Vagina (tissue), 2 donors: ENCODE measurements at places on chromosomes 2 and 18.

DNA sequence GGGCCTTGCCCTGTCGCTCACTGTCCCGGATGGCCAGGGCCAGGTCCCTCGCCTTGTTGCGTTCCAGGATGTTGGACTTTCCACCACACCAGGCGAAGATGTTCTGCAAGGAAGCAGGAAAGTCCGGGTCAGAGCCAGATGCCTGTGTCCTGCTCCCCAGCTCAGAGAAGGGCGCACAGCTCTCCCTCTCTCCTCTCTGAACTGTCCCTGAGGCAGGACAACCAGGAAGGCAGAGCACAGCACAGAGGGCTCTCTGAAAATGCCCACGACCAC is 11.0 kb downstream of the CAPG start:
- H3K27ac ChIP-seq = no peak overlapping the region
- H3K4me3 ChIP-seq = no peak overlapping the region

GRCh38 chr2:156445296-156446220 is 9.4 kb downstream of the GPD2 start:
- DNase-seq = no peak
- peaks cover 5% of the 10 kb centered on the region for H3K4me1 ChIP-seq
- no peak overlapping the region for H3K4me3 ChIP-seq
- no peaks in the 10 kb centered on the region for H3K27me3 ChIP-seq
- no peak overlapping the region for H3K27ac ChIP-seq

DNA sequence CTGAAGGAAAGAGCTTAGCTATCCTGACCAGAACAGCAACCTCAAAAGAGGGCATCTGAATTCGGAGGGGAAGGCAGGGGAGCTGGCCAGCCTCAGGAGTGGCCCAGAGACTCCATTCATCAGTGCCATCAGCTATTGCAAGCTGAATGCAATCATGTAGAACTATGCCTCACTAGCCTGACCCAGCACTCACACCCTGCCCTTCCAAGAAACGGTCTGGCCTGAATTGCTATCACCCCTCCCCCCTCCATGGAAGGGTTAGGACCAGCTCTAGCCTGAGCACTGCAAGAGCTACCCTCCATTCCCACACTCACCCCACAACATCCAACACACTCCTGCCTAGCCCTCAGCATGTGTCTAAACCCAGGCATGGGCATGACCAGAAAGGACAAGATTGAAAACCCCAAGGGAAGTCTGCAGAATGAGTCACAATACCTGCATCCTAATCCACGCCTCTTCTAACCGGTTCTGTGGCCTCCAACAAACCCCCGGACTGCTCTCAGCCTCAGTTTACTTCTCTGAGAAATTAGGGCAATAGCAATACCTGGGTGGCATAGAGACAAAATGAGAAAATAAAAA is 120.3 kb downstream of the BCL11A start:
- no peaks in the 10 kb centered on the region for H3K27me3 ChIP-seq
- no peak overlapping the region for H3K4me3 ChIP-seq
- H3K27ac ChIP-seq = no peak overlapping the region
- DNase-seq = no peak

GRCh38 chr2:103667335-103667884 is 905.6 kb downstream of the TMEM182 start:
- H3K4me1 ChIP-seq = no peaks in the 10 kb centered on the region
- no peak for DNase-seq
- H3K27me3 ChIP-seq = no peaks in the 10 kb centered on the region
- H3K27ac ChIP-seq = no peak overlapping the region
- no peak overlapping the region for H3K4me3 ChIP-seq

- peak overlapping the region; percentile 87 for H3K27ac ChIP-seq
- peak overlapping the region; percentile 88 for H3K4me3 ChIP-seq
These were observed 1.3 kb upstream of the TBC1D8 start for GRCh38 chr2:101152272-101153076.

DNA sequence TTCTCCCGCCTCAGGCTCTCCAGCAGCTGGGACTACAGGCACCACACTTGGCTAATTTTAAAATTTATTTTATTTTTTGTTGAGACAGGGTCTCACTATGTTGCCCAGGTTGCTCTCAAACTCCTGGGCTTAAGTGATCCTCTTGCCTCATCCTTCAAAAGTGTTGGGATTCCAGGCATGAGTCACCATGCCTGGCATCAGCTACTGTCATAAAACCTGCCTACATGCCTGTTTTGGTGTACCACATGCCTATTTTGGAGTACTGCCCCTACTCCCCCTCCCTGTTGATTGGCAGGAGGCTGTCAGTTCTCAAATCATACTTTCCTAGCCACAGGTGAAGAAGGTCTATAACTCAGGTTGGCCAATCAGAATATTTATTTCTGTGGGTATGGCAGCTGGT is 64.0 kb downstream of the CHST9 start:
- no peak overlapping the region for H3K27ac ChIP-seq
- no peak overlapping the region for H3K4me3 ChIP-seq
- no peaks in the 10 kb centered on the region for H3K4me1 ChIP-seq
- H3K27me3 ChIP-seq = no peaks in the 10 kb centered on the region
- DNase-seq = no peak
- H3K36me3 ChIP-seq = no peaks in the 10 kb centered on the region

DNA sequence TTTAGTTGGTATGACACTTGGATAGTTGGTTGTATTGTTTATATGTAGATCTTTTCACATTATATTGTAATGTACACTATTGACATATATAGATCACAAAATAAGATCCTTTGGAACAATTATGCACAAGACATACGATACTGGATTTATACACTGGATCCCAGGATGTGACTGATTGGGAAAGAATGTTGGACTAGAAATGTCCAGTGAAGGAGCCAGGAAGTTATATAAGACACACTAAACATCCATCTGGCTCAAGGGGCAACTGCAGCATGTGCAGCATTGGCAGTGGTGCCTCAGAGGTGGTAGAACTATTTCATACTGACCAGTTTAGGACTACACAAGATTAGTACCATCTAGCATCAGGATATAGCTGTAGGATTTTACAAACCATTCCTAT is 104.9 kb downstream of the TRABD2A start:
- DNase-seq = no peak
- H3K27ac ChIP-seq = no peak overlapping the region
- no peaks in the 10 kb centered on the region for H3K4me1 ChIP-seq
- no peak overlapping the region for H3K4me3 ChIP-seq
